Hindlimb muscle (tissue), 1 donor: ENCODE measurements at places on chromosomes 1 and 21. TPM values are rescaled to one million over a fixed set of nuclear protein-coding genes. Genes with fewer than 3 reads are reported as not detected.

- no peak for DNase-seq
These were observed 52.7 kb downstream of the AGPAT3 start for GRCh38 chr21:43917515-43918384.

DNA sequence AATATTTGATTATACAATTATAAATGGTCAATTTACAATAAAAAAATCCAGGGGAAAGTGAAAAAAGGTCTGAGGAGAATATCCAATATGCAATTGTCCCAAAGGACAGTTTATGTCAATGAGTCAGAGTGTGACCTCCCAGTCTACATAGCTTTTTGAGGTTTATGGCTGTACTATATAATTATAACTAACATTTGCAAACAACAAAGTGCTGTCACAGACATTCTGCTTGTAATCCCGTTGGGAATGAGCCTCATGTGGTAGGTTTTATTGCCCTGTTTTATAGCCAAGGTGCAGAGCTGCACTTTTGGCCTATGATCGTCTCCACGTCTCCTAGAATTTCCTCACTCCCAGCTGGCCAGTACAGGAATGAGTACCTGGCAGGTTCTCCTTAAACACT, 103.8 kb downstream of the ADSS2 start:
- DNase-seq: no peak

DNA sequence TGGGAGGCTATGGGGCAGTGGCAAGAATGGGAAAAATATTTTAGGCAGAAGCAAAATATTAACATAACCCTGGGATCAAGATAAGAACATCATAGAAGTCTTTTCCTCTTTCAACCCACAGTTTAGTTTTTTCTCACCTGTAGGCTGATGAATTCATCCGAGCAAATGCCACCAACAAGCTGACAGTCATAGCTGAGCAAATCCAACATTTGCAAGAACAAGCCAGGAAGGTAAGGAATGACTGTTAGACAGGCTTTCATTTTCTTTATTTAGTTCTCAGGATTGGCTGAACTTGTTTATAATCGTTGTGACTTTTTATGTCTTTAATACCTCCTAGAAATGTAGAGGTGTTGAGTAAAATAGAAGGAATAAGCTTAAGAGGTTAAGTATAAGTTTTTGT, 6.4 kb downstream of the C1orf50 start:
- DNase-seq: no peak

GRCh38 chr21:46622226-46622625, 13.2 kb upstream of the PRMT2 start:
- no peak for DNase-seq

The TEX50 gene
- not detected for polyA plus RNA-seq

The TPTE gene
- polyA plus RNA-seq: not detected

DNA sequence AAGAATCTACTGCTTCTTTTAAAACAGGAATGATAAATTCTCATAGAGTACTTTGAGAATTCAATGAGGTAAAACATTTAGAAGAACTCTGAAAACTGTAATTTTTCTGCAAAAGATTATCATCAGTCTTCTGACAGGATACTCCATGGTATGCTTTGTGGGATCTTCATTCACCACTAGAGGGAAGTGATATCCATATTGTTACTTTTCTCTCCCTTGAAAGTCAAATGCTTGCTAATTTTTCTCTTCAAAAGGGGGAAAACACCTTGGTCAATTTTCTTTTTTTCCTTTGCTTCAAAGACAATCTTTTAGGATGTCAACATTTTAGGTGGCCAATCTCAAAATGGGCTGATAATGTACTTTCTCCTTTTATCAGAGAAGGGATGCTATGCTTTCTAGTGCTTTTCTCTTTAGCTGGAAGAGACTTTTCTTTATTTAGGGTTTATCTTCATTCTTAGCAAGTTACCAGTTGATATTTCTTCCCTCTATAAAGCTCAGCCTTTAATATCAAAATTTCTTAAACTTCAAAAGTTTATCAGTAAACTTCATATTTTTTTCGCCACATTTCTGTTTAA, 95.5 kb downstream of the NEGR1 start:
- DNase-seq: no peak

- DNase-seq: peak; percentile 34
These were observed 32.4 kb downstream of the EIF2D start for GRCh38 chr1:206579747-206580437.
